ENCODE measurements at places on chromosomes 12 and 14.

DNA sequence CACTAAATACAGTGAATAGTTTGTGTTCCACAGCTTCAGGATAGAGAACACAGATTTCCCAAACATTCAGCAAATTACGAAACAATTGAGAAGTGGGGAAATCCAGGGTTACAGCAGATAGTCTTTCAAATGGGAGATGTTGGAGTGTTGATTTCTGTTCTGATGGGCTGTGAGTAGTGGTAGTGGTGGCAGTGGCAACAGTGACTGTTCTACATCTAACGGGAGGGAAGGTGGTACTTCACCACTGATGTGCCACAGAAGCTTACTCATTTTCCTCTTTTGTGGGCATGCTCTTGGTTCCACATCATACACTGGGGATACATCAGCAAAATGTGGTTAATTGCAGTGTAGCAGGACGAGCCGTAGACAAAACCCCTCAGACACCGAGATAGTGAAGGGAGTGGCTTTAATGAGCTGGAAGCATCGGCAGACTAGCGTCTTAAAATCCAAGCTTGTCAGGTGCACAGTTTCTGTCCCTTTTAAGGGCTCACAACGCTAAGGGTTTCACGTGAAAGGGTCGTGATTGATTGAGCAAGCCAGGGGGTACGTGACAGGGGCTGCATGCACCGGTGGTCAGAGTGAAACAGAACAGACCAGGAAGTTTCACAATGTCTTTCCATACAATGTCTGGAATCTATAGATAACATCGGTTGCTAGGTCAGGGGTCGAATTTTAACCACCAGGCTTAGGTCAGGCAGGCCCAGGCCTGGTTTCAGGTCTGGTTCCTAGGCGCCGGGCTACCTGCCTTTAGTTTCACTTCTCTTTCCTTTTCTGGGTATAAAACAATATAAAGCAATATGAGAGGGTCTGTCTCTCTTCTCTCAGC is 330.6 kb upstream of the FBXO33 start:
- no peak for DNase-seq

- DNase-seq: peak; percentile 8
Measured at GRCh38 chr12:31117203-31118011, 43.7 kb downstream of the DDX11 start.

DNA sequence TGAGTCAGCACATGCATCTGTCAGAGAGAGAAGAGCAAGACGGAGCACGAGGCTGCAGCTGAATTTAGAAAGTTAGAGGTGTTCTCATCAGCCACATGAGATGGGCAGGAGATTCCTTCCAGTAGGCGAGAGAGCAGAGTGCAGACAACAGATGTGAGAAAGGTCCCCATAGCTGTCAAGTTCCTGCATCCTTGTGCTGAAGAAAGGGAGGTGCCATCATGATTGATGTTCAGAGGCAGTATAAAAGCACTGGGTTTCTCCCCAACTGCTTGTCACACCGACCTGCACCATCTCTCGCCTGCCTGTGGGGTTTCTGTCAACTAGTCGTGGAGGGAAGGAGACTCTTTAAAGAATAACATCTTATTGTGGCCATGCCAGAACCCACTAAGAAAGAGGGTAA is at the start of gene MYBPC1:
TSS of gene MYBPC1 (plus strand) at position 272 of the 400 bp plus-strand sequence. CDS start at position 372, 100 bp downstream.
- DNase-seq: no peak

- no peak for DNase-seq
Measured at GRCh38 chr14:49363821-49364751, 222.1 kb downstream of the RPS29 start.

GRCh38 chr14:104680806-104681688 is 8.4 kb upstream of the INF2 start:
- DNase-seq: peak; percentile 72

DNA sequence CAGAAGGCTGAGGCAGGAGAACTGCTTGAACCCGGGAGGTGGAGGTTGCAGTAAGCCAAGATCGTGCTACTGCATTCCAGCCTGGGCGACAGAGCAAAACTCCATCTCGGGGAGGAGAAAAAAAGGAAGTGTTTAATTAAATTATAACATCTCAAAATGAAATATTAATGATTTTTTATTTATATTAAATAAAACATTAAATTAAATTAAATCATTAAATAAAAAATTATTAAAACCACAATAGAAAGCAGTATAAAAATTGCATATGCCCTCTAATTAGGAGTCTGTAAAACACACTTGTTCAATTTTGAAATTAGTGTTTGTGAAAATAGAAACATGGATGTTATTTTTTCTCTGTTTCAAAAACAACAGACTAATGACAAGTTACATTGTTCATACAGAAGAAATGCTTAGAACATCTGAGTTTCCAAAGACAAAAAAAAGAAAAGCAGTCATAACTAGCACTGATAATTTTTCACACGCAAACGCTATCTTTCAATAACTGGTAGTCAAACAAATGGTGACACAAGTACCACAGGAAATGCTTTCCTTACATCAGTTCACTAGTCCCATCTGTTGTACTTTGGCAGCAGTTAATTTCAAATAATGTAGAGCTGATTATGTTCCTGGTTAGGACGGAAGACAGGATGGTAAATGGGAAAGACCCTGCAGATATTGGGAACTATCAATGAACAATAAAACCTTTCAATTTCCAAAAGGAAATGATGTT is 54.9 kb downstream of the HECTD4 start:
- DNase-seq: no peak

DNA sequence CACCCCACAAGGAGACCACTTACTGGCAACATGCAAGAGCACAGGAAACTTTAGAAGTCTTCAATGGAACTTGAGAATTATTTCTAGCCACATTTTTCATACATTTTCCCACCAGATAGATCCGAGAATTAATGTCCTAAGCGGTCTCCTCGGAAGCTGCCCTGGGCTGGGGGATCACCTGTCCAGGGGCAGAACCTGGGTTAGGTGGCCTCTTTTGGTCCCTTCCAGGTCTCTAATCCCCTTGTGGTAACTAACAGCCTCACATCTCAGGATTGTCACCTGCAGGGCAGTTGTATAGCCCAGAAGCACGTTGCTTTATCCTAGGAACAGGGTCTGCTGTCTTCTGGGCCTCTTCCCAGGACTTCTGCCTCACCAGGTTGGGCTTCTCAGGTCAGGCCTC is 38.7 kb upstream of the PRMT8 start:
- no peak for DNase-seq
